Activated naive CD8-positive, alpha-beta T cell treated with anti-CD3 and anti-CD28 coated beads, Interleukin-2, amount 50 U/mL, for 16 hours (primary cell): ENCODE measurements at places on chromosomes 12 and 14.

- DNase-seq, result no peak
These were observed 37.8 kb downstream of the LLPH start for GRCh38 chr12:66092559-66093269.

GRCh38 chr14:73833034-73833433 lies 18.6 kb upstream of the PTGR2 start:
- no peak for DNase-seq

DNA sequence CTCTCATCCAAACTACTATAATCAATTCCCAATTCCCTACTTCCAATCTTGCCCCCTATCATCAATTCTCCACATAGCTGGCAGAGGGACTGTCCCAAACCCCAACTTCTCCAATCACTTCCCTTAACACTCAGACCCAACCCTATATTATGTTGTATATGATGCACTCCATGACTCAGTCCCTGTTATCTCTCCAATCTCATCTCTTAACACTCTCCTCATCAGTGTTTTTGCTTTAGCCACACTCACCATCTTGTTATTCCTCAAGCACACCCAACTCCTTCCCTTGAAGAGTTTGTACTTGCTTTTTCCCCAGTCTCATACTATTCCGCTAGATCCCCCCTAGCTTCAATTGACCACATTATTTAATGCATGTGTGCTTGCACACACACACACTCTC lies 4.9 kb downstream of the RHOJ start:
- no peak for DNase-seq

- no peak for DNase-seq
These were observed 448 bp downstream of the TSPAN9 start for GRCh38 chr12:3077572-3078081.

DNA sequence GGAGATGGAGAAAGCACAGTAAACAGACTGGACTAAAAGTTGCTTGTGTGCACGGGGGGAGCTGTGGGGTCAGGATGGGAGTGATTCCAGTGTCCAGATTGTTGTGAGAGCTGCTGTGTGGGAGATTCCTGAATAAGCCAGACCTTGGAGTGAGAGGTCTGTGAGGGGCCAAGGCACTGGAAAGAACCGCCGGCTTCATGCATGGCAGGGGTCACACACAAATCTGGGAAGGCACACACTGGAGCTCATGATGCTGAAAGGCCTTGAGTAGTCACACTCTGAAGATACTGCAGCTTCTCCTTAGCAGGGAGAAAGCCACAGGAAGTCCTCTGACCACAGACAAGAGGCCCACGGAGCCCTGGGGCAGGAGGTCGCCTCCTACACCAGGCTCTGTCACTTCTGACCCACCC lies 23.1 kb downstream of the ADCY6 start:
- no peak for DNase-seq

GRCh38 chr14:71163842-71164629 lies 256.8 kb downstream of the PCNX1 start:
- no peak for DNase-seq

DNA sequence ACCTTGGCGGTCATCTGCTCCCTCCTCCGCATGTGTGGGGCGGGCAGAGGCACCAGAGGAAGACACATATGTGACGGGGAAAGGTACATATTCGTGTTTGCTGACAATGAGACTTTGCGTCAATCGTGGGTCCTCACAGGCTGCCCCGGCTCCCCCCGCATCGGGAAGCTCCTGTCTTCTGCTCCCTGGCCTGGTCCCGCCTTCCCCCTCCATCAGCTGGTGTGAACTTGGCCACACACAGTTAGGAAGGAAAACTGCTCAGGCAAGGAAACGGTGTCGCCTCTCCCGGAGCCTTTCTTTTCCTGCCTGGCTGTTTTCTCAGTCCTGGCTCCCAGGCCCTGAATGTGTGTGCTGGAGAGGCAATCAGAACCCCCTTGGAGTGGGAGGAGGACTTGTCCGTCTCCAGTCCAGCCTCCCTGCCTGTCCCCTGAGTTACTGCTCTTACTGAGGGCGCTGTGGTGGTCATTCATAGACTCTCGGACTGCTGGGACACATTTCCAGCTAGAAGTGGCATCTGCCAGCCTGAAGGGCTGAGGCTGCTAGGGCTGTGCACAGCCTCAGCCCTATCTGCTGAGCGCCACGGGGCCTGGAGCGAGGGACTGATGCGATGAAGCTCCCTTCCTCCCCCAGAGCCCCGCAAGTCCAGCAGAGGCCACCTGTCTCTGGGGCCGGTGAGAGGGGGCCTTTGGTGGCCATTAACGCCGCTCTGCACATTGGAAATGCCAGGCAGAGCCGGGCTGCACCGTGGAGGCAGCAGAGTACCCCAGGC lies 44.2 kb upstream of the TSPAN9 start:
- DNase-seq, result no peak

GRCh38 chr12:100908501-100908900 lies 113.9 kb downstream of the ANO4 start:
- no peak for DNase-seq

DNA sequence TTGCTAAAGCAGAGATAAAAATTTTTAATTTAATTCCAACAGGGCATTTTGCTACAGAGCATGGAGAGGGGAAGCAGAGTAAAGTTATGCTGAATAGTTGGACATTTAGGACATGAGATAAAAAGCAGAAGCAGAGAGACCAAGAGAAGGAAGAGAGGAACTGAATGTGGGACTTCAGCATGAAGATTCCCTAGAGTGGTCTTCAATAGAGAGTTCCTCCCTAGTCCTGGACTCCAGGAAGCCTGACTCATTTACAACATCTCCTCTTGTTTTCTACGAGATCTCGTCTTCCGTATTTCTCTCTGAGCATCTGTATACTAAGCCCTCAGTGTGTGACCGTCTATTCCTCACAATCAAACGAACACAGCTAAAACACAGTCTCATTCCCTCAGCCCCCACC lies 35.2 kb upstream of the IFT81 start:
- DNase-seq, result no peak

DNA sequence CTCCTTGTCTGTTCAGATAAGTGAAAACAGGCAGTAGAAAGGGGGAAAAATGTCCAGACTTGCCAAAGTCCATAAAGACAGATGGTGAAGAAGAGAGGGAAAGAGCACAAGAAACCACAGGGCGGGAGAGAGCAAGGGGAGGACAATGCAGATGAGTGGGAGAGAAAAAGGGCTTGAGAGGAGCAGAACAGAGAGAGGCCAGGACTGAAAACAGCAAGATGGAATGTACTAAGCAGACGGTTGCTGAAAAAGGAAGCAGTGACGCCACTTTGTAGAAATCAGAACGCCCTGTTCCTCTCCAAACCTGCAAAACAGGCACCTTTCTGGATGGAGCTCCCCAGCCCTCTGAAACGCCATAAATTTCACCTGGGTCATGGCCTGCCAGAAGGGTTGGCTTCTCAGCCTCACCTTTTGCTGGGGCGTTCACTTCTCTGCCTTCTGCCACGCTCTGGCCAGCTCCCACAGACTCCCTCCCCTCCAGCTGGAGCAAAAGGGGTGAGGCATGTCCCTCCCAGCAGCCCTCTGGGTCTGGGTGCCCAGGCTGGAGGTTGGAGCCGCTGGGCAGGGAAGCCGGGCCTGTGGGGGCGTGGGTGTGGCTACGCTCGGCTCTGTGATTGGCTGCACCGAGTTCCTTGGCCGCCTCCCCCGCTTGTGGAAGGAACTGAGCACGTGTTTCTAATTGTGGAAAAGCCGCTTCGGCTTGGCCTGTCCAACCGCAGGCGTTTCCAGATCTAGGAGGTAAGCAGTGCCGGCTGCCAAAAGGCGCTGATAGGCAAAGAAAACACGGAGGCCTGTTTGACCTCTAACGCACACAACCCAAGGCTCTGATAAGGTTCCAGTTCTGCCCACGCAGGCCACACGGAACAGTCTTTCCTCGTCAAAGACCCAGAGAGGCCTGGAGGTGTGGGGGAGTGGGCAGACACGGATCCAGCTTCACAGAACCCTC lies 29.3 kb downstream of the SLC7A8 start:
- DNase-seq, result no peak

DNA sequence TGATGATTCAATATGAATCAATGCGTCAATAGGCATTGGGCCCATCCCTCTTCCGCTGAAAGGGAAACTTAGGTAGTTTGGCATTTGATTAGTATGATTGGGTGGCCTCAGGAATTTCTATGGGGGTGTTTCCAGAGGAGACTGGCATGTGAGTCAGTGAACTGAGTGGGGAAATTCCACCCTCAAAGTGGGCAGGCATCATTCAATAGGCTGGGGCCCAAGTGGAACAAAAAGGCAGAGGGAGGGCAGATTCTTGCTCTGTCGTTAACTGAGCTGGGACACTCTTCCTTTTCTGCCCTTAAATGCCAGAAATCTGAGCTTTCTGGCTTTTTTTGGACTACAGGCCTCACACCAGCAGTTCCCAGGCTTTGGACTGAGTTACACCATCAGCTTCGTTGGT lies 373.5 kb downstream of the RPS29 start:
- no peak for DNase-seq

GRCh38 chr14:69850086-69850735 lies 29.0 kb upstream of the SMOC1 start:
- no peak for DNase-seq

DNA sequence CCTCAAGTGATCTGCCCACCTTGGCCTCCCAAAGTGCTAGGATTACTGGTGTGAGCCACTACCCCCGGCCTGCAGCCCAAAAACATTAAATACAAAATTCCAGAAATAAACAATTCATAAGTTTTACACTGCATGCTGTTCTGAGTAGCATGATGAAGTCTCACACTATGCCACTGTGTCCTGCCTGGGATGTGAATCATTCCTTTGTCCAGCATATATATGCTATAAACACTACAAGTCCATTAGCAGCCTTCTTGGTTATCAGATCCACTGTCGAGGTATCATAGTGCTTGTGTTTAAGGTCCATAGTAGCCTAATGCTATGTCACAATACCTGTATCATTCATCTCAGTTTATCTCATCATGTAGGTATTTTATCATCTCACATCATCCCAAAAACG lies 15.9 kb downstream of the INTS13 start:
- no peak for DNase-seq

GRCh38 chr12:79698966-79699365 lies 8.2 kb upstream of the PAWR start:
- DNase-seq, result no peak

- DNase-seq, result no peak
These were observed 6.7 kb downstream of the HSD17B6 start for GRCh38 chr12:56769868-56770267.

DNA sequence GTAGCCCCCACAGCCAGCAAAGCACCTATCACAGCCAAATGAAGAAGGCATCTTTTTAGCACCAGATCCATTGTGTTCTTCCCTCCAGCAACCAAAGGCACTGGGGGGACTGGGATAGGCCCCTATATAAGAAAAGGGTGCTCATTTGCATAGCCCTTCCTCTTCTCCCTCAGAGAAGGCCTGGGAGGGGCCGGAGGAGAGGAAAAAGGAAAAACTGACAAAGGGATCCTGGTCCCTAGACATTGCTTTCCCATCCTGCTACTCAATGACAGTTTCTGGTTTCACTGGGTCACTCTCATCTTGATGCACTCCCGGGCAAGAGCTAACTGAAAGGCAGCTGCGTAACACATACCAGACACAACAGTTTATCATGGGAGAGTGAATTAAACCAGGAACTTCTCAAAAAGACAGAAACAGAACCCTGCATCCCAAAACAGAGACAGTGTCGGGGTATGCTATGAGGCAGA lies at the start of gene PMEL:
TSS of gene PMEL (minus strand) at position 102 of the 467 bp plus-strand sequence. CDS start at position 71, 31 bp downstream.
- DNase-seq, result no peak

GRCh38 chr12:44582521-44582920 lies 293.6 kb downstream of the NELL2 start:
- no peak for DNase-seq

DNA sequence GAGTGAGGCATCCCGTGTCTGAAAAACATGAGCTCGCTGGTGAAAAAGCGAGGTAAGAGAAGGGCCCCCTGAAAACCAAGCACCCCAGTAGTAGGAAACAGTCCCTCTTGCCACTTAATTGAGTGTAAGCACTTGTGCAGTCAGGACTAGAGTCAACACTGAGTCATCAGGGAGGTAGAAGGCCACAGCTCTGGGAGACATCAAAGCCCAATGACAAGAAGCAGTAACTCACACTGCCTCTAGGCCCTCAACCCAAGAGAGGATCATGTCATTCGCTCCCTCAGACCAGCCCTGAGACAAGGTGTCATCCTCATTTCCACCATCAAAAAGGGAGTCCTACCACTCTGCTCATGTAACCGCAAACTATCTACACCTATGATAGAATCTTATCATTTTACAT lies 17.8 kb downstream of the POMT2 start:
- no peak for DNase-seq

DNA sequence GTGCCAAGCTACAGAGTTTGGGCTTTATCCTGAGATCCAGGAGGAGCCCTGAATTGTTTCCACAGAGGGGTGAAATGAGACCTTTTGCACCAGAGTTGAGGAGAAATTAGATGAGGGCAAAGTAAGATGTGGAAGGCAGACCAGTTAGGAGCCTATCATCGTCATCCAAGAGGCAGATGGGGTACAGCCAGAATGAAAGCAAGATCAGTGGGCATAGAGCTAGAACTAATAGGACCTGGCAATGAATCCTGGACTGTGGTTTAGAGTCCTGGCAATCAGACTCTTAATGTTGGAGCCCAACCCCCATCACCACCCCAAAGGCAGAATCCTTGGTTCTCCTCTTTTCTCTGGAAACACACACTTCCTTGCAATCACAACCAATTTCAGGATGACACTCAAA lies 166.6 kb upstream of the HMGA2 start:
- no peak for DNase-seq

DNA sequence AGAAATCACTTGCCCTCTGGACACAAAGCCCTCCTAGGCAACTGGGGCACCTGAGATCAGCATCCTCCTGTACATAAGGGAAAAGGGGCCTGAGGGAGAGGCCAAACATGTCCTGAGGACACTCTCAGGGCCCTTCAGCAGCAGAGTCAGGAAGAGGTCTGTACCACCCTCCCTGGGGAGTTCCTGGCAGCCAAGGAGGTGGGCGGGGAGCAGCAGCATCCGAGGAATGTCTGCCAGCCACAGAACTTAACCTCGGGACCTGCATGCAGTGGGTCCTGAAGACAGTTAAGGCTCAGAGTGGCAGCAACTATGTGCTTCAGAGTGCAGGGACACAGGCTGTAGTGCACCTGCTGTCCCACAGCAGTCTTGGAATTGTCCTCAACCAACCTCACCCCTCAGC lies 62.1 kb downstream of the SPTB start:
- no peak for DNase-seq

DNA sequence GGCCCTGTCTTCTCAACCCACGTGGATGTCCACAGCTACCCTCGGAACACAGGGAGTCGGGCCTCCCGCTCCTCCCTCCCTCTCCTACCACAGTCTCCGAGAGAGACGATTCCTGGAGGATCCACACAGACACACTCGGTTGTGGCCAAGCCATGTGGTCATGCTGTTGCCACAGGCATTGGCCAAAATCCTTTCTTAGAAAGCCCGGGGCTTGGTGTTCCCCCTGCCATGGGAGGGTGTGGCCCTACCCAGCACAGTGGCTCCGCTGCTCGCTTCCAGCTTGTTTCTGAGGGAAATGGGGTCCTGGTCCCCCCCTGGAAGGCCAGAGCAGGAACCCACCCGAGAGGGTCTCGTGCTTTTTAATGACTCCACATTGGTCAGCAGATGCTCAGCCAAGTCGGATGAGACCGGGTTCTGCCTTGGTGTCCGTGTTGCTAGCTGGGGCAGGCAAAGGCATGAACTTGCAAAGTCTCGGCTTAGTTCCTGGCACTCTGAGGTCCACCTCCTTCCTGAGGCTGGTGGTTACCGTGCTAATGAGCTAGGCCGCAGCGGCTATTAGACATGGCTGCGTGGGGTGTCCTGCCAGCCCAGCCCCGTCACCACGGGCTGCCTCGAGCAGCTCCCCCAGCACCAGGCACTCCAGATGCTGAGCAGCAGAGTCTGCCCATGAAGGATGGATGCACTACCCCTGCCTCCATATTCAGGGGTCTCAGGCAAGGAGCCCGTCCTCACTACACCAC lies 46.8 kb upstream of the MEG3 start:
- no peak for DNase-seq

- no peak for DNase-seq
These were observed 4.9 kb downstream of the PTGDR start for GRCh38 chr14:52272375-52272774.
